ENCODE measurements at places on chromosomes 7 and 10.

DNA sequence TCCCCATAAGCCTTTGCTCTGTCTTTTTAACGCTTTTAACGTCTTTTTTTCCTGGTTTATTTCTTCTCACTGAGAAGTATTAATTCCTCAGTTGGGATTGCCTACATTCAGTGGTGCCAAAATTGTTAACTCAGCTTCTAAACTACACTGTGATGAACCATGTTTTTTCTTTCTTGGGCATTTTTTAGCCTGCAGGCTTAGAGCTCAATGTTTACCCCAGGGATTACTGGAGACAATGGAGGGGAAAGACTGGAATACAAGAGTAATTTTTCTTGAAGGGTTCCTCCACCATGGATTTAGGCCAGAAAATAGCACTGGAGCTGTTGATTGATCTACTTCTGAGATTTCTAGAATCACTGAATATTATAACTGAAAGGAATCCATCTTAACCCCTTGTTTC lies 19.8 kb downstream of the STAMBPL1 start:
- DNase-seq = no peak

DNA sequence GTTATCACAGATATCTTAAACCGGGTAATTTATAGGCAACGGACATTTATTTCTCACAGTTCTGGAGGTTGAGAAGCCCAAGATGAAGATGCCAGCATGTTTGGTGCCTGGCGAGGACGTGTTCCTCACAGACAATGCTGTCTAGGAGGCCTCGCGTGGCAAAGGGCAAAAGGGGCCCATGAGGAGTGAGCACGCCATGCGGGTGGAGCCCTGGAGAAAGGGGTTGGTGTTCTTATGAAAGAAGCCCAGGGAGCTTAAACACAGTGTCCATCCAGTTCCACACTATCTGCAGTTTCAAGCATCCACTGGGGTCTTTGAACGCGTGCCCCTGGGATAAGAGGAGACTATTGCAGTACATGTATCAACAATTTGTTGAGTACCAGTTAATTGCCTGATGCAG lies 51.4 kb downstream of the CXCL12 start:
- no peak for DNase-seq

DNA sequence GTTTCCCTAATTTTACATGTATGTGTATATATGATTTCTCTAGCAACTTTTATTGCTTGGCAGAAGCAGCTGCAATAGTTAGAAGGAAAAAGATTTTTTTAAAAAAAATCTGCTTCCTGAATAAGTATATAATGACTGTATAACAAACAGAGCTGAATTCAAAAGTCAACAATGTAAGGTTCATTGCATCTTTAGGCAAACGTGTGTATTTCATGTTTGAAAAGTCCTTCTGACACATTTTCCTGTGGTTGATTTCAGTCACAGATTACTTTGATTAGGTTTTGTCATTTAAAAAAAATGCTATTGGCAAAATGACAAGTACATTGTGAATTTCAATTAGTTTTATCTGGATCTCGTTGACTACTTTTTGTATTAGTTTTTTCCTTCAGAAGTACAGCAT lies 231.0 kb downstream of the CSTF2T start:
- no peak for DNase-seq

- no peak for DNase-seq
Measured at GRCh38 chr7:28356619-28357018, 55.7 kb upstream of the CREB5 start.

- DNase-seq = no peak
Measured at GRCh38 chr7:39674406-39674805, 51.0 kb downstream of the RALA start.

GRCh38 chr10:79241990-79242619 lies 105.2 kb upstream of the PPIF start:
- peak; percentile 98 for DNase-seq

- DNase-seq = no peak
Measured at GRCh38 chr7:18189500-18190126, 162.0 kb upstream of the PRPS1L1 start.

- no peak for DNase-seq
Measured at GRCh38 chr10:47063858-47064257, 152.6 kb downstream of the PTPN20 start.

DNA sequence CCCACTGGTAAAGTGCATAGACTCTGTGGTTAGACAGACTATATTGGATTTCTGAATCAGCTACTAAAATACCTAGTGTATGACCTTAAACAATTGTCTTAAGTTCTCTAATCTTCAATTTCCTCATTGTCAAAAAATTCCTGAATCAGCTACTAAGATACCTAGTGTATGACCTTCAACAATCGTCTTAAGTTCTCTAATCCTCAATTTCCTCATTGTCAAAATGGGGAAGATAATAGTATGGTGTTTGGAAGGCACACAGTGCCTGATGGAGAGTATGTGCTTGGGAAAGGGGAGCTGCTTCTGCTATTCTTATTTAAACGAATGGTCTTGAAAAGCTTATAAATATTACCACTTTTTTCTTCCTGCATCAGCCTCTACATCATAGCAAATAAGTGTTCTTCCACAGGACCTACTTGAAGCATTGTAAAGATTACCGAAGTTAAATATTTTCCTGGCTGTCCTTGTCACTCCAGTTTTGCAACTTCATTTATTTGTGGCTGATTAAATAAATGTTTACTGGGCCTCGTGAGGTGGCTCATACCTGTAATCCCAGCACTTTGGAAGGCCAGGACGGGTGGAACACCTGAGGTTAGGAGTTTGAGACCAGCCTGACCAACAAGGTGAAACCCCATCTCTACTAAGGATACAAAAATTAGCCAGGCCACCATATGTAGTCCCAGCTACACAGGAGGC lies 64.4 kb upstream of the ITGA8 start:
- peak; percentile 8 for DNase-seq

- DNase-seq = no peak
Measured at GRCh38 chr7:157918326-157919080, 581.7 kb downstream of the DNAJB6 start.

GRCh38 chr7:13188236-13188805 lies 500.9 kb downstream of the ARL4A start:
- DNase-seq = no peak

- no peak for DNase-seq
Measured at GRCh38 chr10:115879372-115880089, 393.5 kb downstream of the GFRA1 start.

- no peak for DNase-seq
Measured at GRCh38 chr10:61128196-61128595, 184.2 kb upstream of the RHOBTB1 start.

GRCh38 chr7:30241767-30242166 lies 42.6 kb upstream of the ZNRF2 start:
- DNase-seq = no peak

- DNase-seq = no peak
Measured at GRCh38 chr7:156560075-156560474, 80.5 kb upstream of the RNF32 start.

- no peak for DNase-seq
Measured at GRCh38 chr10:28300027-28300426, 2.8 kb downstream of the MPP7 start.

- peak; percentile 75 for DNase-seq
Measured at GRCh38 chr10:1057106-1057657, 997 bp downstream of the WDR37 start.

DNA sequence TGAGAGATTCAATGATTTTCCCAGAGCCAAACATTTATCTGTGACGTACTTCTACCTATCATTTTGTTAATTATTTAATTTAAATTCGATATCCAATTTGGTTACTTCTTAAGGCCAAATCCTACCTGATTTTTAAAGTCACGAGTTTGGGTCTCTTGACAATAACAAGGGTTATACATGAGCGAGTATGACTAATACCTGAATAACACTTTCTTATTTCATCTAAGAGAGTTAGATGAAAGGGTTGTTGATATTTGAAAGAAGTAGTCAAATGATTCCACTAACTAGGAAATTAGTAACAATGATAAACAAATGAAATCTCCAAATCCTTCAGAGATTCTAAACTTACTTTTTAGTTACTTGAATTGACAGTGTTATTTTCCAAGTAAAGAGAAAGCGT lies 1086.9 kb downstream of the XPNPEP1 start:
- no peak for DNase-seq

GRCh38 chr7:80643336-80643915 lies 5.0 kb downstream of the CD36 start:
- DNase-seq = peak; percentile 16

- DNase-seq = no peak
Measured at GRCh38 chr7:117673839-117674238, 194.0 kb downstream of the CFTR start.

DNA sequence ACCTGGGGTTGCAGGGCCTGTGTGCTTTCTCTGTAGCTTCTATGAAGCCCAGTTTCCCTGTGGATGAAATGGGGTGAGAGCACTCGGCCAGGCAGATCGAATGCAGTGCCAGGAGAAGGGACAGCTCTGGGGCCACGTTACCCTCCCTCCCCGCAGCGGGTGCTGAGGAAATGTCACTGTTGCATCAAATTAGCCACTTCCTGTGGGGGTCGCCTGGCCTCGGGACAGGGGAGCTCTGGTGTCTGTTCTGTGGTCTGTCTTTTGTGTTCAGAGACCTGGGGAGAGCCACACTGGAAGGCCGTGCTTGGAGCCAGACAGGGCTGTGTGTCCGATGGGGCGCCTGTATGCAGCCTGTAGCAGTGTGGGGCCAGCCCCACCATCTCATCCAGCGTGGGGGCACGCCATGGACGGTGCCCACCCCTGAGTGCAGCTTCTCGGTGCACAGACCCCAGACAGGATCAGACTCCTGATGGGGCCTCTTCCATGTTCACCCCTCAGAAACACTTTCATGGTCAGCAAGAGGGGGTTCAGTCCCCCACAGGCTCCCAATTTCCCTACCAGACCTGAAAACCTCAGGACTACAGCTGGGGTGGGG lies 13.6 kb downstream of the TTYH3 start:
- DNase-seq = peak; percentile 57

DNA sequence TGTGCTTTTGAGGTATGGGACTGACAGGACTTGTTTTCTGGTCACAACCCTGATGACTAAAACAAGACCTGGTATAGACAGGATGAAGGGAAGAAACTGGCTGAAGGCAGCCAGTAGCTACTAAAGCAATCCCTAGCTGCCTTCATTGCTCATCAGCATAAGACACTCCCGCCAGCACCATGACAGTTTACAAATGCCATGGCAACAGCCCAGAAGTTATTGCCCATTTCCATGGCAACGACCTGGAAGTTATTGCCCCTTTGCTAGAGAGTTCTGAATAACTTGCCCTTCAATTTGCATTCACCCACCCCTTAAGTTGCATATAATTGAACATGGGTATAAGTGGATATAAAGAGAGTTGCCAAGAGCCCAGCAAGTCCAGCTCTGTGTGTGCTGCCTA lies 169.6 kb upstream of the FAM171A1 start:
- no peak for DNase-seq

GRCh38 chr7:145986248-145986874 lies 130.2 kb upstream of the CNTNAP2 start:
- no peak for DNase-seq

- peak; percentile 72 for DNase-seq
Measured at GRCh38 chr10:69914398-69915214, 112.9 kb downstream of the COL13A1 start.

DNA sequence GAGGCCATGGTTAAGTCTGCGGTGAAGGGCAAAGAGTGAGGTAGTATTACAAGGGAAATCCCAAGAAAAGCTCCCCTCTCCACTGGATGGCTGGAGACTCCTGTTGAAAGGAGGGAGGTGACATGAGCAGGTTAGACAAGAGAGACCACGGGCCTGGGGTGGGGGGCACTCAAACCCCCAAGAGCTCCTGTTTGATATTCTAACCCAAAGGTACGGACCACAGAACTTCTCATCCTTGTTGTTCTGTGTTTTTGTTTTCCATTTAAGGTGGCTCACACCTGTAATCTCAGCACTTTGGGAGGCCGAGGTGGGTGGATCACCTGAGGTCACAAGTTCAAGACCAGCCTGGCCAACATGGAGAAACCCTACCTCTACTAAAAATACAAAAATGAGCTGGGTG lies 11.6 kb downstream of the VSTM4 start:
- no peak for DNase-seq

DNA sequence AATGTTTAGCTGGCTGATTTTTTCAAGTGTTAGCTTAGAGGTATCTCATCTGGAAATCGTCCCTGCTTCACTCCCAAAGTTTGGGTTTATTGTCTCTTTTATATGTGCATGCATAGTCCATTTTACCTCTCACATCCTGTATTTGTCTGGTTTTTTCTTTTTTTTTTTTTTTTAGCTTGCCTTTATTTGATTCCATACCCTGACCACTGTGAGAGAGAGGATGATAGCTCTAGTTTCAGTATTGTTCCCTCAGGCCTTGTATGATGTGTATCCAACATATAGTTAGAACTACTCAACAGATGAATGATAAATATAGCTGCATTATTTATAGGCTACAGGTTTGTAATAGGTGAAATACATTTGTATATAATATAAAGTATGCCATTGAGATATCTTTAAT lies 29.9 kb downstream of the PCGF5 start:
- no peak for DNase-seq

GRCh38 chr10:12448340-12448728 lies 99.0 kb downstream of the CAMK1D start:
- DNase-seq = no peak

DNA sequence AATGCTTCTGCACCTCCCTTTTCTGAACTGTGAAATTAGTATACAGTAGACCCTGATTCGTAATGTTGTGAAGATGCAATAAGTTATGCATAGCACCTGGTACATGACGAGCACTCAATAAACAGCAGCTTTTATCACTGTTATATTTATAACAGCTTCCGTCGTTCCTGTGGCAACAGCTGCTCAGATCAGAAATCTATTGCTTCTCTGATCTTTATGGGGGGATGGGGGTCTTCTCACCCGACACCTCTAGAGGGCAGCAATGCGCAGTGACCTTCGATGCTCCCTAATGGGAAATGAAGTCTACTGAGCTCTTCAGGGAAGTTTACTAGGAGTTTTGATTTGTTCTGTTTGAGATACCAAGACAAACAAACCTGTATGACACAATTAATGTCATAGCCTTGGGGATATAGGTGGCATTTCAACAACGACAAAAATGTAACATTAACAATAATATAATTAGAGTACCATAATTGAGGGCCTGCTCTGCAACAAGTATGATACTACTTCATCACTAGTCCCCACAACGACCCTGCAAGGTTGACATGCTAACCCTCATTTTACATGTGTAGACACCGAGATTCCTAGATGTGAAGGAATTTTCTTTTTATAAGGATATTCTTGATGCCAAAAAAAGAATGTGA lies 289.6 kb downstream of the SFMBT2 start:
- DNase-seq = peak; percentile 80

GRCh38 chr10:103795634-103796270 lies 59.6 kb downstream of the SH3PXD2A start:
- no peak for DNase-seq

DNA sequence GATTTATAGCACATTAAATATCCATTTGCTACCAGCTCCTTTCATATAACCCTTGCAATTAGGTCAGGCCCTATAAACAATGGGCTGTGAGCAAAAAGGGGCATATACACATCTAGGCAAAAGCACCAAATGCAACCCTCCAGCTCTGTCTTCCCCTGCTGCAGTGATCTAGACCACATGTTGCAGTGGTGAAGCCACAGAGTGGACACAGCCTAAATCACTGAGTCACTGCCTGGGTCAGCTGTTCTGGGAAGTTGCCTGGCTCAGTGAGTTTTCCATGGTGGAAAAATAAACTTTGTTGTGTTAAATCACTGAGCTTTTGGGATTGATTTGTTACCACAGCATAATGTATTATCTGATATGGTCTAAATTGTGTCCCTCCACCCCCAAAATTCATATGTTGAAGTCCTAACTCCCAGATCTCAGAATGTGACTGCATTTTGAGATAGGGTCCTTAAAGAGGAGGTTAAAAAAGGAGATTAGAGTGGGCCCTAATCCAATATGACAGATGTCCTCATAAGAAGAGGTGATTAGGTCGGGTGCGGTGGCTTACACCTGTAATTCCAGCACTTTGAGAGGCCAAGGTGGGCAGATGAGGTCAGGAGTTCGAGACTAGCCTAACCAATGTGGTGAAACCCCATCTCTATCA lies 70.4 kb downstream of the ZFAND4 start:
- DNase-seq = no peak
